LNCaP clone FGC (cell line): ENCODE measurements at places on chromosomes 12 and 14.

DNA sequence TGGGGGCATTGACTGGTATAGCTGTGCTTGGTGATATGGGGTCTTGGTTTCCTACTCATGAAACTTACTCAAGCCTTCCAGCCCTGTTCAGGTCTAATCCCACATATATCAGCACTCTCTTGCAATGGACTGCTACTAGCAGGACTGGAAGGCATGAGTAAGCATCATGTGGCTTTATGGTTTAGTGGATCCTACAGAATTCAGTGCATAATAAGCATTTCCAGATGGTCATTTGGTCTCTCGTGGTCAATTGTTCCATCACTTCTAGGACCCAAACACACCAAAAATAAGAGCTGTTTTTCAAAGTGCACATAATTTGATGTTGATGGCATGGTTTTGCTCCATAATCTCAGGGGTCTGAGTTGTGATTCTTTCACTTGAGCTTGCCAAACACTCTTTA is 114.4 kb downstream of the LMNTD1 start:
- no peak for DNase-seq

GRCh38 chr12:95623554-95624170 is 72.4 kb upstream of the USP44 start:
- peak; percentile 46 for DNase-seq

DNA sequence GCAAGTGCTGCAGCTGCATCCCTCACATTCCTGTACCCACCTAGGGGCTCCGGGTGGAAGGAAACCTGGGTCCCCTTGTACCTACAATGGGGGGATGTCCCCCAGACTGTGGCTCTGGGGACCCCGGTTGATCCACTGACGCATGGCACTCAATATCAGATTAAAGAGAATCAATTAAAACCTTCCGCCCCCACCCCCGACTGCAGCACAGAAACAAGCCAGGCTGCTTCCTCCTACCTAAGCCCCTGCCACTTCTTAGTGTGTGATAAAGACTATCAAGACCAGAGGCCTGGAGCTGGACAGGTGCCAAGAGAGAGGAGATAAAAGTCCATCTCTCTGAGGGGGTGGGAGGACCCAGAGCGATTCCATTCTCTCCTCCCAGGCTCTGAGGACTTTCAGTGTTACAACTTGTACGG is 28.2 kb upstream of the RPLP0 start:
- DNase-seq = no peak

- DNase-seq = no peak
These were observed 24.9 kb downstream of the ACTR6 start for GRCh38 chr12:100225491-100225890.

DNA sequence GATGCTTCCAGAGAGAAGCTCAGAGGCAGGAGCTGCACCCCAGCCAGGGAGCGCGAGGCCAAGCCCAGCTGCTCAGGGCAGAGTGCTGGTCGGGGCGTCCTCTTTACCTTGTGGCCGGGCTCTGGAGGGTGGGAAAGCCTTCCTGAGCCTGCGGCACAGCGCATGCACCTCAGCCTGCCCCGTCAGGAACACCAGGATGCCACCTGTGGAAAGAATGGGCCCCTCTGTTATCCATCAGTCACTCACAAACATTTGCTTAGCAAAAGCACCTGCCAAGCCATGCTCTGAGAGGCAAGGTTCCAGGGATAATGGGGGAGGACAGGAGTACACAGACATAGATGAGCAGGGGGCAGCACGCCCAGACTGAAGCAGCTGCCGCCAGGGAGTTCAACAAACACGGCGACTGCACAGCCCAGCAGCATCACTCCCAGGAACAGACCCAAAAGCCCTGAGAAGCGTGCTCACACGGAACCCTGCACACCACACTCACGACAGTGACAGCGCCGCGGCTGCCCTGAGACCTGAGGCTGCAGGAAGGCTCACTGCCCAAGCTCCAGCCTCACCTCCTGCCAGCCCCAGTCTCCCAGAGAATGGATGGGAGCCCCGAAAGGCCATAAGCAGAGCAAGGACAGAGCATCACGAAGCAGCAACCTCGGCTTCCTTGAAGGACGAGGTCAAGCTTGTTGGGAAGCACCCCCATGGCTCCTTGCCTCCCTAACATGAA is 21.8 kb downstream of the DHX37 start:
- no peak for DNase-seq

GRCh38 chr12:63396135-63396534 is 245.1 kb upstream of the AVPR1A start:
- DNase-seq = no peak

- no peak for DNase-seq
These were observed 397.6 kb downstream of the BCAT1 start for GRCh38 chr12:24551163-24551786.

DNA sequence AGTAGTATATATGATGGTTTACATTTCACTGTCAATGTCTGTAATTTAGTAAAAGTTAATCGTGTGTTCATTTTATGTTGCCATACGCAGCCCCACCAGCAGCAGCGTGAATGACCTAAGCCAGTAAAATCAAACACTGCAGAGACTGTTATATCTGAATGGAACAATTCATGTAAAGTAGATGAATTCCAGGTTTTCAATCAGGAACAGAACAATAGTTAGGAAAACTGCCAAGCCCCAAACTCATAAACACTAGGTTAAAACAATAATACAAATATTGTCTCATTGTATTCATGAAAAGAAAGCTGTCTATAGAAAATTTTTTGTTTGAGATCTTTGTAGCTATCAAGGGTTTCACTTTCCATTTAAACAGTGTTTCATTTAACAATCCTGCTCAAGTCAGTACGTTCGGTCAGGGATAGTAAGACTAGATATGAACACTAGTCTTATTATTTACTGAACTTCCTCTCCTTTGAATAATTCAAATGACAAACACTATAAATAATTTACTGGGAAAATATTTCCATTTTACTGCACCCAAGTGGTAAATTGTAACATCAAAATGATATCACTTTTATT is 256.8 kb upstream of the FLRT2 start:
- no peak for DNase-seq

DNA sequence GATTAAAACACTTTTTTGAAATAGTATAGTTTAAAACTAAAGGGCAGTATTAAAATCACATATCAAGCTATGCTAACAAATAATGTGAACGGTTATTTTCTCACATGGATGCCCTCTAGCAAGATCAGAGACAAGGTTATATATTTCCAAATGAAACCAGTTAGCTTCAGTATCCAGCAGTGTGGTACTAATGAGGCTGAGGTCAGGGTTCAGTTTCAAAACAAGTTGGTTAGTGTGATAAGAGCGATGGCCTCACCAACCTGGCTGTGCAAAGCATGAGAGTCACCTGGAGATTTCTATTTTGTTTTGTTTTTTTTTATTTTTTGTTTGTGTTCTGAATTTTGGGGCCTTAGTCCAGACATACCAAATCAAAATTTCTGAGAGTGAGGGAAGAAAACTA is 352.2 kb upstream of the KITLG start:
- DNase-seq = no peak

DNA sequence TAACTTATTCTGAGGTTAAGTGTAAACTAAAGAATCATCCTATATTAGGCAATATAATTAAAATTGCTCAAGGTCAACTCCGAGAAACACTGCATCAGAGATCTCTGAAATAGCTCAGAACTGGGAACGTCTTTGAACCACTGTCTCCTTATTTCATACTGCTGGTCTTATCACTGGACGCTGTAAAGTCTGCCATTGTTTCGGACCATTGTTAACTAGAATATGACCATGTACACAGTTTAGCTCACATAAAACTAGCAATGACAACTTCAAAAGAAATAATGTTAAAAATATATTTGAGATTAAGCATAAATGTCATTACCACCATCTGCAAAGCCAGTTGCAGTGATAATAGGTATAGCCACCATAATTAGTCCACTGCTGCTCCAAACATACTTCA is 2.9 kb downstream of the ABCD2 start:
- no peak for DNase-seq

- no peak for DNase-seq
These were observed 57.8 kb downstream of the LIN52 start for GRCh38 chr14:74142523-74142922.

DNA sequence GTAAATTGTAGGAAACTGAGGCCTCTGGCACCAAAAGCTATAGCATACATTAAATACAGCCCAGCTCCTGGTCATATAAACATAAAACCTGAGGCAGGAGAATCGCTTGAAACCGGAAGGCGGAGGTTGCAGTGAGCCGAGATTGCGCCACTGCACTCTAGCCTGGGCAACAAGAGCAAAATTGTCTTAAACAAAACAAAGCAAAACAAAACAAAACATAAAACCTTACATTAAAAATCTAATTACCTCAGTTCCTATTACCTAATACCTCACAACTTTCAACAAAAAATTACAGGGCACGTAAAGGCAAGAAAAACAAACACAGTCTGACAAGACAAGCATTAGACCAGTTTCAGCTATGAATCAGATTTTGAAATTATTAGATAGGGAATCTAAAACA is 36.7 kb downstream of the TMEM116 start:
- no peak for DNase-seq

DNA sequence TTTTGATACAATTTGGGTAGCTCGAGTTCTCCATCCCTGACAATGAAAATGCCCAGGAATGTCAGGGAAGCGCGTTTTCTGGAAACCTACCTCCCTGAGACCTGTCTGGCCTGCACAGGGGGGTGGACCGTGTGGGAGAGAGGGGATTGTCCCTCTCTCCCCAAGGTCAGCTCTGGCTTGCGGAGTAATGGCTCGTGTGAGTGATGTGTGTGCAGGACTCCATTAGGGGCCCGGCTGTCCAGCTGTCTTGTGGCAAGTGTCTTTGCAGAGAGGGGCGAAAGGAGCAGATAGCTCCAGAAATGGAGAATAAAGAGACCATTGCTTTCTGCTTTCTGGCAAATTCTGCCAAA is 215.3 kb downstream of the CHST11 start:
- DNase-seq = no peak

DNA sequence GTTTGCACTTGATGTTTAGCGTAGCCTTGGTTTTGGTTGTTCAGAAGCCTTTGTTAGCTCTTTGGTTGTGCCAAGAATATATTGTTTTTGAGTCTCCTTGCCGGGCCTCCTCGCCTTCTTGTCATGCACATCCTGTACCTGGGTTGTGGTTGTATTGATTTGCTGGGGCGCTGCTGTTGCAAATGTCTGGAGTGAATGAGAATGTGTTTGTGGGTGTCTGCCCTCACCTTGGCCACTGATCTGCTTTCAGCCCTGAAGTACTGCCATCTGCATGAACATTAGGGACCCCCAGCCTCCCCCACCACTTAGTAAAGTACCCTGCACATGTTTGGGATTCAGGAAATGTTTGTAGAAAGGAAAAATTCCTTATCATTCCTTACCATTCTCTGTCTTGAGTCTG is 16.5 kb downstream of the PRKCH start:
- no peak for DNase-seq

- DNase-seq = no peak
These were observed 486.0 kb downstream of the RMST start for GRCh38 chr12:97948591-97948990.
